Caki2 (cell line): ENCODE measurements at places on chromosomes 5 and 9.

- DNase-seq = no peak
These were observed 11.0 kb downstream of the IFNA21 start for GRCh38 chr9:21155501-21155900.

GRCh38 chr5:110018509-110018908 lies 328.8 kb downstream of the MAN2A1 start:
- DNase-seq = no peak

DNA sequence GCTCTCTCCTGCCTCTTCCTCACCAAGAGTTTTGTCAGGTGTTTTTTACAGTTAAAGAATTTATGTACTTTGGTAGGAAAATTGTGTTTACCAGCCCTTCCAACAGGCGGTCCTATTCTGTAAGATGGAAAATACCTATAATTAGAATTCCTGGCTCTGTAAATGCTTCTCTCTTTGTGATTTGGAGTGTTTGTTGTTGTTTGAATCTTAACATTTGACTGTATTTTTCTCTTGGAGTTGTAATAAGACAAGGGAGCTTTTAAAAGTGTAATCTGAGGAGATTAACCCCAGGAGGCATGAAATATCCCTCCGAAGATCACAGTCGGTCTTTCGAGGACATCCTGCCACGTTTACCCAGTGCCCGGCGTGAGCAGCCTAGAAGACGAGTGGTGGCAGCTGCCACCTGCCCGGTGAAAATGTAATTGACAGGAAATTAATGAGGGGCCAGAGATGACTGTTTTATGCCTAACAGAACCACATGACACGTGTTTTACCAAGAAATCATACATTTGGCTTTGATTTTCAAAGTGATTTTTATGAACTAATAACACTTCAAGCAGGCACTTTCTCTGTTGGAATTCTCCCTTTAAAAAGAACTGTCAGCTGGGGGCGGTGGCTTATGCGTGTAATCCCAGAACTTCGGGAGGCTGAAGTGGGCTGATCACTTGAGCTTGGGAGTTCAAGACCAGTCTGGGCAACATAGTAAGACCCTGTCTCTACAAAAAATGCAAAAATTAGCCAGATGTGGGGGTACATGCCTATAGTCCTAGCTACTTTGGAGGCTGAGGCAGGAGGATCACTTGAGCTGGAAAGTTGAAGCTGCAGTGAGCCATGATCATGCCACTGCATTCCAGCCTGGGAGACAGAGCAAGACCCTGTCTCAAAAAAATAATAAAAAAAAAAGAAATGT lies 20.0 kb downstream of the ANKRD33B start:
- DNase-seq = no peak

DNA sequence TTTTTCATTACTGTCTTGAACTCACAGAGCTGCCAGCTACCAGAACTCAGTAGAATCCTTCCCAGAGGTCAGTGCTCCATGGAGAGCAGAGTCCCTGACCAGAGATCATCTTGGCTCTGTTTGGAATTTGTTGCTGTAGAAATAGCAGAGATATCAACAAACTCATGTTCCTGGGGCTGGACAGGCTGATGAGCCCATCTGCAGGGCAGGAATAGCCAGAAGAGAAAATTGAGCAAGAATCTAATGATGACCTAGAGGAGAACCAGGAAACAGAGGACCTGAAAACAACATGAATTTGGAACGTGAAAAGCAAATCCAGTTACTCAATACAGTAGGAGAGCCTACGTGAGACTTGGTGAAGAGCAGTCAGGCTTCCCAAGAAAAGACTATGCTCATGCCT lies 437.8 kb downstream of the PLK2 start:
- DNase-seq = no peak
